ENCODE measurements at places on chromosomes 4 and X. TPM values are rescaled to one million over a fixed set of nuclear protein-coding genes. Genes with fewer than 3 reads are reported as not detected.

Gene MAGIX
- 2.7 TPM for polyA plus RNA-seq

Gene BANK1
- polyA plus RNA-seq, result 3.1 TPM

Gene SORBS2
- 71.9 TPM for polyA plus RNA-seq

Gene CXCL9
- polyA plus RNA-seq, result 0.12 TPM

Gene MAGEC3
- polyA plus RNA-seq, result not detected

Gene HELT
- not detected for polyA plus RNA-seq

Gene PPID
- 67.5 TPM for polyA plus RNA-seq

Gene SNX25
- 26.2 TPM for polyA plus RNA-seq

Measured in right renal cortex interstitium (tissue), 3 donors.